ENCODE measurements at places on chromosomes 6 and 20.

- DNase-seq = peak; percentile 96
Measured at GRCh38 chr6:37059344-37060194, 54.1 kb downstream of the FGD2 start.

DNA sequence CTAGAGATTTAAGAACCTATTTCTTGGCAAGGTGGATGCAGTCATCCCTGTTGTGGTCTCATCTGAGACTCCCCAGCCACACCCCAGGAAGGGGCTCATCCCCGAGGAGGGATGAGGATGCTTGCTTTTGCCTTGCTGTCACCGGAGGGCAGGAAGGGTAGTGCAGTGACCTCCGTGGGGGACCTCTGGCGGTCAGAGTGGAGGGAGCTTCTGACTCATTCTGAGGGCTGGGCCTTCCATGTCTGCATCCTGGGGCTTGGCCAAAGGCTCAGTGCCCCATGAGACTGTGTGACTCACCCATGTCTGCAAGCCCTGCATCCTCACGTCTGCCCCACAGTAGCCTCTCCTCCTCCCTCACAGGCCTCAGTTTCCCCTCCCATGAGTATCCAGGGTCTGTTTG, 38.7 kb downstream of the UQCC2 start:
- DNase-seq = peak; percentile 97

GRCh38 chr6:3072798-3073197, 4.5 kb downstream of the RIPK1 start:
- DNase-seq = no peak

GRCh38 chr6:151652325-151652724, 155.2 kb upstream of the ESR1 start:
- no peak for DNase-seq

- no peak for DNase-seq
Measured at GRCh38 chr6:168039301-168039700, 39.7 kb downstream of the FRMD1 start.

DNA sequence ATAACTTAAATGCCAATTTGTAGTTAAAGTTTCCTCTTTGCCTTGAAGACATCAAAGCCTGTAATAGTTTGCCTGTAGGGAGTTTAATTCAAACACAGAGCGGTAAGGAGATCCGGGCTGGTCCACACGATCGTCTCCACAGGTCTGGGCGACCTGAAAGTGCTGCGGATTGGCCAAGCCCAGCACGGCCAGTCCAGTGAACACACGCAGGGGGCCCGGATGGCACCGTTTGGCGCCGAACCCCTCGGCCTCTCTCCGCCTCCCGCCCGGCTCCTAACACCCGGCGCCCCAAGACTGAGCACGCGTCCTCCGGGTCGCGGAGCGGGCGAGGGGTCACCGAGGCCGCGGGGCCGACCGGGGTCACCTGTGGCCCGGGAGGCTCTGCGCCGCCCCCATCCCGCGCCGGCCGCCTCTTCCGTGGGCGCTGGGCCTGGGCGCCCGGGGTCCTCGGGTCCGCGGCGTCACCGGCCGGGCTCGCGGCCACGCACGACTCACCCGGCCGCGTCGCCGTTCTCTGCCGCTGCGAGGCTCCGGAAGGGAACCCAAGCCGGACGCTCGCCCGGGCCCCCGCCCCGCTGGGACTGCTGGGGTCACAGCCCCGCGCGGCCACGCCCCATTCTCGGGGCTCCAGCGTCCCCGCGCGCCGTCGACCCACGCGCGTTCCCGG, 481 bp downstream of the SERPINB6 start:
- peak; percentile 55 for DNase-seq

GRCh38 chr6:133274813-133275212, 33.7 kb downstream of the EYA4 start:
- DNase-seq = no peak

DNA sequence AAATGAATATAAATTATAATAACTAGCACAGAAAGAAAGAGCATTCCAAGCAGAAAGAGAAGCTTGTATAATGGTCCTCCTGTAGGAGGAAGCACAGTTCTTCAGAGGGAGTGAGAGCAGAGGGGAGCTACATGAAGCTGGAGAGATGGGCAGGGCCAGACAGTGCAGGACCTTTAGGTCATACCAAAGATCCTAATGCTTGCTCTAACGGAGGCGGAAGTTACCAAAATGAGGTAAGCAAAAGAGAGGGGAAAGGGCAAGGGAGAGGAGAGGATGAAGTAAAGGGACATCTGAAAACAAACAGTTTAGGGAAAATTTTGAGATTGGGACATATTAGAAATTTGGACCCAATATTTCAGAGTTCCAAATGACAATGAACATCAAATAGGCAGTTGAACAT, 50.2 kb downstream of the HBS1L start:
- DNase-seq = no peak

- DNase-seq = no peak
Measured at GRCh38 chr20:62192635-62193034, 9.8 kb downstream of the MTG2 start.

DNA sequence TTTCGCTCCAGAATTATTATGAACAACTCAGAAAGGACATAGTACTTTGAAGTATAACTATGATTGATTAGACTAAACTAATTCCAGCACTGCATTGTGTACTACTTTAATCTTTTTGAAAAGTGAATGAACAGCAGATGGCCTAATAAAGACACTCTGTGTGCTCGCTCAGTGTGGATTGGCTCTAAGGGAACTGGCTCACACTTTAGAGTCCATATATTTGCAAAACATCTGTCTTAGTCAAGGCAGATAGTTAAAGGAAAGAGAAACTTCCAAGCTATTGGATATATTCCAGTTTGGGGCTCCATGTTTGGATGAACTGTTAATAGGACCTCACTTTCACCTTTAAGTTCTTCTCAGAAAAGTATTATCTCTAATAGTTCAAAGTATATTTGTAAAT, 218.9 kb downstream of the EYA4 start:
- no peak for DNase-seq

DNA sequence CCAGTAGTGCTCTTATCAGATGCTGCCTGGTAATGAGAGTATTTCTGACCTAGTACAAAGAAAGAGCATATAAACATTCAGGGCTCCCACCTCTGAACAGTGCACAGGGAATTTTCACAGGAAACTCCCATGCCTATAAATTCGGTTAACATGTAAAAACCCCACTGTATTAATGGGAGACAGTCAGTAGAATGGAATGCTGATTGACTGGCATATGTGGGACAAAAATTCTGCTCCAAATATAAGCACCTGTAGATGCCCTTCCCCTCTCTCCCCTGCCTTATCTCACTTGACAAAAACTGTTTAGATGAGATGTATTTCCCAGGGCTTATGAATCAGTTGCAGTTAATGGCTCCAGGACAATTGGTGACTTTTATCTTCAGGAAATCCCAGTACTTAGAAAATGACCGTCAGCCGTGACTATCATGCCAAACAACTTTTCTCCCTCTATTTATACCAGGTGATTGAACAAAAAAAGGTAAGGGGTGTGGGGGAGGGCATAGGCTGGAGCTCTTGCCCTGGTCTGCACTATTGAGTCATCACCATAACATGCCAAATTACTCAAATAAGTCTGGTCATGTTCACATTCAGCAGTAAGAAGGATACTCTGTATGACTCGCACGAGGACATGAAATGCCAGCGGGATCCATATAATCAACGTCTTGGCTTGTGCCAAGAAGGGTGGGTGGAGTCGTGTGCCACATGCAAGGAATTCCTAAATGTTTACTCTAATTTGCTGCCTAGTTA, 176.4 kb upstream of the BMP2 start:
- peak; percentile 73 for DNase-seq

GRCh38 chr6:117270055-117270842, 4.9 kb downstream of the VGLL2 start:
- DNase-seq = no peak

GRCh38 chr6:79733388-79733787, 102.3 kb downstream of the SH3BGRL2 start:
- DNase-seq = peak; percentile 21

DNA sequence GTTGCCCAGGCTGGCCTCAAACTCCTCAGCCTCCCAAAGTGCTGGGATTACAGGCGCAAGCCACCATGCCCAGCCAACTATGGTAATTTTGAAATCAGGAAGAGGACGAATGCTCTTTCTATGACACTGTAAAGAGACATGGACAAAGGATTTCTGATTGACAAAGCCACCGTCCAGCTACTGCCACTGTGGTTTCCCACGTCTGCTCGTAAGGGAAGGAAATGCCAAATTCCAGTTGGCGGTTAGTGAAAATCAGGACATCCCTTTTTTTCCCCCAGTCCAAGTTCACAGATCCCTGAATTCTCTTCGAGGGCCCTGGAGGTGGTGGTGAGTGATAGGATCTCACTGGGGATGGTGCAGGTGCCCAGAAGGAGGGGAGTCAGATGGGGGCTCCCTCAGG, 31.2 kb downstream of the SNAI1 start:
- no peak for DNase-seq
